NCI-H1092 (cell line): ENCODE measurements at places on chromosomes 11 and 22.
A peak's percentile ranks its signal among the peaks of the same experiment; 100 is the strongest.

DNA sequence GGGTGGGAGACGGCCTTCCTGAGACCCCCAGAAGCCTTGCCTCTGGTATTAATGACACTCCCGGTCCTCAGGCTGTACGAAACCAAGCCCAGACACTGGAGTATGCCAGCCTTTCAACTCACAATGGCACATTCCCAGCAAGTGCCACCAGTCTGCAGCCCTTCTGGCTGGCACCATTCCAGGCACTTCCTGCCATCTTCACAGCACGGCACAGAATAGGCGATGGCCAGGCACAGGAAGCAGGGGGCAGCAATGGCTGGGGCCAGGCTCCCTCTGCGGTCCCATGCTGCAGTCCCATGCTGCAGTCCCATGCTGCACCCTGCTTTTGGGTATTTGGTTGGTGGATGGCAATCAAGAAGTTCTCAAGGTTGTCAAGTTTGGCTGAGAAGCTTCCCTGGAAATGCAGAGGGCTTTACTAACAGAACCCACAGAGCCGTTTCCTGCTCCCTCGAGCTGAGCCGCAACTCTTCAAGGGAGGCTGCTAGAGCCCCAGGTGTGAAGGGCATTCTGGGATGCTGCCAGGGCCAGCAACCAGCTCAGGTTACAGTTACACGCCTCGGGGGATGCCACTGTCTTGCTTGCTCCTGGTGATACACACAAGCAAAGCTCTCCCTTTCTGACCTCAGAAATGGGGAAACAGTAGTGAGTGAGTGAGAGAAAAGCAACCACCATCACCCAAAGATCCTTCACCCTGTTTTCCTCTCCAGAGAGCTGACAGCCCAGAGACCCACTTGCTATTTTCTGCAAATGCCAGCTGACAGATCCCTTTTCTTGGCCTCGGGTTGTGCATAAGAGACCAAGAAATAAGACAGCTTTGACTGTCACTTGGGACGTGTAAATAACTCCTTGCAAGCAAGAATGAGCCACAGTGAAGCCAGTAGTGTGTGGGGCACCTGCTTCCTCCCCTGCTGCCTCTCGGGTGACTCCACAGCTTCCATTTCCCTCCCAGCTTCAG, 23.9 kb downstream of the LRFN4 start:
- DNase-seq, result peak; percentile 77

DNA sequence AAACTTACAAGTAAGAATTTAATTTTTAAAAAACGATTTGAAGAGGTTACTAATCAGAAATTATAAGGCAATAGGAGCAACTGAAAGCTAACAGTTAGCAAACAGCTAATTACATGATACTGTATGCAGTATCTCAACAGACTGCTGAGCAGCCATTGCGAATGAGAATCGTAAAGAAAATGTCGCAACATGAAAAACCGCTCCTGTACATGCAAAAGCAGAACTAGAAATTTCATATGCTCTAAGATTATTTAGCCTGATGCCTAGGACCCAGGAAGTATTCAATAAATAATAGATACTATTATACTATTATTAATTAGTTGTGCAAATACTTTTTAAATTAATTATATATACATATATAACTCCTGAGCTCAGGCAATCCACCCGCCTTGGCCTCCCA, 48.7 kb upstream of the EP300 start:
- DNase-seq, result no peak

DNA sequence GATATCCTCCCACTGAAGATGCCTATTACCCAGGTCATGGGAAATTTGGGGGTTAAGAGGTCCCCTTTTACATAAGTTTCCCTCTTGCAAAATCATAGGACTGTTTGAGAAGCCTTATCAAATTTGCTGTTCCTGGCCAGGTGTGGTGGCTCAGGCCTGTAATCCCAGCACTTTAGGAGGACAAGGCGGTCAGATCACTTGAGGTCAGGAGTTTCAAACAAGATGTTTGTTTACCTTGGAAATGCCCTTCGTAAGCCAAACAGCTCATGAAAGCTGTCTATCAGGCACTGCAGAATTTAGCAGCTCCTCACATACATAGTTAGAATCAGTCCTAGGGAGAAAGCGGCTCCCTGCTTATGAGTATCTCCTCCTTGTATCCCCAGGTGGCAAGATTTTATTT, 4.9 kb upstream of the EI24 start:
- DNase-seq, result no peak

GRCh38 chr22:35684270-35684700, 33.4 kb upstream of the APOL5 start:
- peak; percentile 45 for DNase-seq

GRCh38 chr11:95466416-95466815, 235.4 kb upstream of the SESN3 start:
- no peak for DNase-seq

GRCh38 chr11:85768473-85769146, 42.3 kb downstream of the SYTL2 start:
- no peak for DNase-seq

GRCh38 chr11:112255067-112255720, 5.5 kb downstream of the PLET1 start:
- peak; percentile 65 for DNase-seq

- no peak for DNase-seq
Measured at GRCh38 chr11:83706566-83706965, 420.4 kb upstream of the CCDC90B start.

GRCh38 chr22:43474161-43475101, 62.6 kb downstream of the MPPED1 start:
- no peak for DNase-seq

DNA sequence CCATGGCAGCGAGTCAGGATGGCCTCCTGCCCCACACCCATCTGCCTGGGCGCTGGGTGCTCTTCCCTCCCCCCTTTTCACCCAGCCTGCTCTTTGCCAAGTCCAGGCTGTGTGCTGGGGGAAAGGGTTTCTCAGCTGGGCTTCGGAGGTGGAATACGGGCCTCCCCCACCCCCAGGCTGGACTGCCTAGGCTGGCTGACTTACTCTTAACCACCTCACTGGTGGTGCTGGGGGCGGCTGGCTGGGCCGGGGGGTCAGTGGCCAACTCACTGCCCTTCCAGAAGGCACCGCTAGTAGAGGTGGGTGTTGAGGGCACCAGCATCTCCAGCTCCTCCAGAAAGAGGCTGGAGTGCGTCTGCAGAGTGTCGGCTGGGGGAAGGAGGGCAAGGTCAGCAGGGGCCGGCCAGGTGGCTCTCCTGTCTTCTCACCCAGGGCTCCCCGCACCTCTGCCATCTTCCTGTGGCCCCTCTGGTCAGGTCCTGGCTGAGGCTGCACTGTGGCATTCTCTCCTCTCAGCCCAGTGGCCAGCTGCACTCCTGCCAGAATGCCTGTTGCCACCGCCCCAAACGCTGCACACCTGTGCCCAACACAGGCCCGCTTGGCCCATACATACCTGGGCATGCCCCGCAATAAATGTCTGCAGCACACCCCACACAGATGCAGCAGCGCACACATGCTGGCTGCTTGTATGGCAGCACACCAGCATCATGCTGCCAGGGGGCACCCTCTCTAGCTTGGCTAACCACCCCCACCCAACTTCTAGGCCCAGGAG, 9.7 kb downstream of the PITPNM1 start:
- no peak for DNase-seq

- no peak for DNase-seq
Measured at GRCh38 chr22:42639541-42640241, 710 bp downstream of the ATP5MGL start.

- no peak for DNase-seq
Measured at GRCh38 chr11:131584785-131585592, 214.6 kb downstream of the NTM start.

DNA sequence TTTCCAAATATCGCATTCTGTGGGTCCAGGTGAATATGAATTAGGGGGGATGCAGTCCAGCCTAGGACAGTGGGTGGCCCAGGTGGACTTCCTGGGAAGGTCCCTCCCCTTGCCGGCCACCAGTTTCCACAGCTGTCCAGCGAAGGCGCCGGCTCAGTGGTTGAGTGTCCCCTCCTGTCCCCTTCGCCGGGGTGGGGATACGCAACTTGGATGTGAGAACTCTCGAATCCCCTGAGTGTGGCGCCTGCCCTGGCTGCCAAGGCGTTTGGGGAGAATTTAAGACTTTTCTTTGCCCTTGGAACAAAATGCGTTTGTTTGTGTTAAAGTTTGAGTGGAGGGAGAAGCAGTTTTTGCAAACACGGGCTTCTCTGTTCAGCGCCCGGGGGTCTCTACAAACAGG, 123.7 kb downstream of the KCNQ1OT1 start:
- DNase-seq, result no peak

DNA sequence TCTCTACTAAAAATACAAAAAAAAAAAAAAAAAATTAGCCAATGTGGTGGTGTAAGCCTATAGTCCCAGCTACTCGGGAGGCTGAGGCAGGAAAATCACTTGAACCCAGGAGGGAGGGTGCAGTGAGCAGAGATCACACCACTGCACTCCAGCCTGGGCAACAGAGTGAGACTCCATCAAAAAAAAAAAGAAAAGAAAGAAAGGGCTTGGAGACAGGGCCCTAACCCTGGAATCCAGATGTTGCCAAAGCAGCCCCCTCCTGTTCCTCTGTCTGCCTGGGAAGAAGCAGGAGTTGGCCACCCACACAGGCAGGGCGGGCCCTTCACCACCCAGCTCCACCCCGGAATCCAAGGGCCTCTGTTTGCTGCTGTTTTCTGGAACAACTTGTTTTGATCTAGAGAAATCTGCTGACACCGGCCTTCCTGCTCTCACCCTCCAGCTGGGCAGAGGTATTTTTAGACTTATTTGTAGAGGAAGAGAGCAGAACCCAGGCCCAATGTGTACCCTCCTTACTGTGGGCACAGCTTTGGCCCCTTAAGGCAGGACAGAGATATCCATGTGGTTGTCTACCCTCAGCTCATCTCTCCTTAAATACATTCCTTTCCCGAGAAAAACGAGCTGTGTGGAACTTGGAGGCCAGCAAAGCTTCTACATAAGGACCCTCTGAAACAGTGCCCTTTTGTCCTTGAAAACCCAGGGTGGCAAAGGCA, 2.7 kb upstream of the NEAT1 start:
- no peak for DNase-seq

- DNase-seq, result no peak
Measured at GRCh38 chr11:103476874-103477273, 367.6 kb downstream of the DYNC2H1 start.

- DNase-seq, result no peak
Measured at GRCh38 chr22:24002851-24003250, 2.4 kb downstream of the GSTT4 start.

DNA sequence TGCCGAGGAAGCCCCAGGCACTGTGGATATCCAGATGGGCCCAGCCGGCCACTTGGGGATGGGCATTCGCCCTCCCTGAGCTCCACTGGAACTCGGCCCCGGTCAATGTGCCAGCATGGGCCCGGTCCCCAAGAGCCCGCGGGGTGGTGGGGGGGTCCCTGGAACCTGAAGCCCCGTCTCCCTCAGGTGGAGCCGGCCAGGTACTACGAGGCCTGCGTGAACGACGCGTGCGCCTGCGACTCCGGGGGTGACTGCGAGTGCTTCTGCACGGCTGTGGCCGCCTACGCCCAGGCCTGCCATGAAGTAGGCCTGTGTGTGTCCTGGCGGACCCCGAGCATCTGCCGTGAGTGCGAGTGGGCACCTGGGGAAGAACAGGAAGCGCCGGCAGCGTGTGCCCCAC, 21.2 kb downstream of the MUC5AC start:
- DNase-seq, result no peak

DNA sequence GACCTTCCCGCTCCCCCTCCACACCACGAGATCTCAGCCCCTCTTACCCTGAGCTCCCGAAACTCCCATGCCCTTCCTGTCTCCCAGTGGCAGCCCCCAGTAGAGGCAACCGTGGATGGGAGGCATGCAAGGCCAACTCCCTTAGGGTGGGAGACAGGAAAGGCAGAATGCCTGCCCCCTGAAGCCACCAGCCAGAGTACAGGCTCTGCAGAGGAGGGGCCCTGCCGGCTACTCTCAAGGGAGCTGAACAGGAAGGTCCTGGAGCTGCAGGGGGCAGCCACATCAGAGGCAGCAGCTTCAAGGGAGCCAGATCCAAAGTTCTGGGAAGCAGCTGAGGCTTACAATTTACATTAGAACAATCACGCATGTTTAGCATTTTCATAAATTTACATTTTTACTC, 38.3 kb downstream of the PDE2A start:
- DNase-seq, result no peak

DNA sequence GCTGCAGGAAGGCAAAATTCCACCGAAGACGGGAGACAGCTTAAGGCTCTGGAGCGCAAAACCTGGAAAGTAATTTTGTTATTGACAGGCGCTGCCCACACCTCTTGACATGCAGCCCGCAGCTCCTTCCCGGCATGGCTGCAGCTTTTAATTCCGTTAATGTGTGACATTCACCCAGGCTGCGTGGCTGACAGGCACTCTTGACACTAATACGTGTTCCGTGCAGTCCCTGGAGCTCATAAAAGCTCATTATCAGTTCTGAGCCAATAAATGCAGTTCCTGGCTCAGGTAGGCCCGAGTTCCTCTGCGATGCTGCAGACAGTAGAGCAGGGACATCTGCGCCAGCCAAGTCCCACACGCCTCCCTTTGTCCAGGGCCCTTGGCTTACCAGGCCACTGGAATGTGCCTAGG, 34.8 kb downstream of the TSPAN18 start:
- no peak for DNase-seq

GRCh38 chr11:86449993-86450629, 75.4 kb downstream of the CCDC81 start:
- DNase-seq, result no peak

- no peak for DNase-seq
Measured at GRCh38 chr11:6604790-6605189, 1.2 kb downstream of the ILK start.

GRCh38 chr11:97163631-97164191, 773.9 kb downstream of the JRKL start:
- DNase-seq, result no peak

DNA sequence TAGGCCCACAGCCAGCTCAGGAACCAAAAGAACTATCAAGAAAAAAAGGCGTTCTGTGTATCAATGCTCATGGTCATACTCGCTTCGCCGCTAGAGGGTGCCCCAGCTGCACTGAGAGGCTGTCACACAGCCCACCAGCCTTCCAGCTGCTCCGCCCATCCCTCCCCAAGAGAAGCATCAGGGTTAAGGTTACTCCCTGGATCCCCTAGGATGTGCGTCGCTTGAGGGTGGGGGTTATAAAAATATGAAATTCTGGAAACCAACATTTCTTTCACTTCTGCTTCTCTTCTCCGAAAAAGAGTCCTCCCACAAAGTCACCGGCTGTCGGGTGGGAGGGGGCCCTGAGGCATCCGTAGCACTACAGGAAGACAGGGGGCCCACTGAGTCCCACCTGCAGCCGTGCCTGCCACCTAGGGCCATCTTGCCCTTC, 1.7 kb downstream of the CBX6 start:
- DNase-seq, result peak; percentile 75

DNA sequence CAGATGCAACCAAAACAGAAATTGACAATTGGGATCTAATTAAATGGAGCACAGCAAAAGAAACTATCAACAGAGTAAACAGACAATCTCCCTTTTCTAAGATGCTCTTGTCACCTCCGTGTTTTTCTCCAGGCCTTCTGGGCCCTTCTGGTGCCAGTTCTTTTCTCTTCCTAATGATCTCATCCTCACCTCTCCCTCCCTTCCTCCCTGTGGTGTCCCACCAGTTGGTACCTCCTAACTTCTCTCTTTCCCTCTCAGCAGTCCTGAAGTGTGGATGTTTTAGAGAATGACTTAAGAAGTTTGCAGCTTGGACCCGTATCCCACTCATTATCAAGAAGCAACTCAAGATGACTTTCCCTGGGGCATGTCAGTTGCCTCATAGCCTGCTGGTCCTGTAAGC, 6.4 kb downstream of the APOBEC3H start:
- no peak for DNase-seq

GRCh38 chr11:129768356-129768755, 47.3 kb upstream of the TMEM45B start:
- no peak for DNase-seq

GRCh38 chr11:70364178-70364577, 34.2 kb upstream of the CTTN start:
- DNase-seq, result no peak
